ENCODE measurements at places on chromosomes 2 and 18.

DNA sequence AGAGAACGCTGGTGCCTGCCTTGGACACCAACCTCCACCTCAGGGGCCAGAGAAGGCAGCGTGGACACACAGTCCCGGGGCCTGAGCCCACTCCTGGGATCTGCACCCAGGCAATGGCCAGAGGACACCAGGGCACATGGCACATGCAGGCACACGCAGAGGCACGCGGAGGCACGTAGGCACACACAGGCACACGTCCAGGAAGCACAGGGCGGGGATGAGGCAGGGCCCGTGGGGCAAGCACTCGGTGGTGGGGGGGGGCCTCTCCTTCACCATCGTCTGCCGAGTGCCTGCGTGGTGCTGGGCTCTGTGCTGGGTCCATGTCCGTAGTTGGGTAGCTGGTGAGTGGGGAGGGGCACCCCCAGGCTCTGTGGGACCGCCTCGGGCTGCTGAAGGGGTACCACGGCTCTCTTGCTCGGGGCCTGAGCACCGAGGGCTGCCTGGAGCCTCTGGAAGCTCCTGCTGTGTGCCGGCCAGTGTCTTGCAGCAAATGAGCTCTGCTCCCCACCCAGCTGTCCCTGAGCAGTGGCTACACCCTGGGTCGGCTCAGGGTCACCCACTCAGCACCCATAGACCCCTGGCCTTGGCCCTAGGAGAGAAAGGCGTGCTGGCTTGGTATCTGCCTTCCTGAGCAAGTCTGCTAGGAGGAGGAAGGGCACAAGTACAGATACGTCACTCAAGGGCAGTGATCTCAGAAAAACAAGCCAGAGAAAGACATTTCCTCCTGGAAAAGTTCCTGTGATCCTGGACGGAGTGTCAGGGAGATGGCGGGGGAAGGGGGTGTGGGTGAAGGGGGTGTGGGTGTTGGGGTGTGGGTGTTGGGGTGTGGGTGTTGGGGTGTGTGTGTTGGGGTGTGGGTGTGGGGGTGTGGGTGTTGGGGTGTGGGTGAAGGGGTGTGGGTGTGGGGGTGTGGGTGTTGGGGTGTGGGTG is 26.4 kb downstream of the RTP5 start:
- no peak for DNase-seq

DNA sequence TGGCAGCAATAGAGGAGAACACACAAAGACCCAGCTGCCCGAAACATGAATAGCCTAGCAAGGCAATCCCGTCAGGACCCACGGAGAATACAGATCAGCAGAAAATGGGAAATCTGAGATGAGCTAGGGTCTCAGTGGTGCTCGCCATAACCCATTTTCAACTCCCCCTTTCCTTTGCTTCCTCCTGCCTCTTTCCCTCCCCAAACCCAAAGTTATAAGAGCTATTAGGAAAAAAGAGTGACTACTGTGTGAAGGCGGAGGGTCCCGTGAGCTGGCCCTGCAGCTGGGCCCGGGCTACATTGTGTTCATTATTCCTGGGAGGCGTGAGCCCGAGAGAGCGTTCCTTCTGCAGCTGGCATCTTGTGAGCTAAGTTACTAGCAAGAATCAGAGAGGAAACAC is 118.4 kb downstream of the PID1 start:
- no peak for DNase-seq

- no peak for DNase-seq
Measured at GRCh38 chr18:11849279-11849678, 1.9 kb upstream of the CHMP1B start.

GRCh38 chr2:168568476-168569267 is 112.6 kb downstream of the CERS6 start:
- DNase-seq, result no peak

GRCh38 chr2:127618551-127619202 is 27.3 kb upstream of the GPR17 start:
- no peak for DNase-seq

Data from stimulated activated CD8-positive, alpha-beta memory T cell treated with anti-CD3 and anti-CD28 coated beads, Interleukin-7, amount 100 ng/mL, for 1 hour (primary cell).